ENCODE measurements at places on chromosomes 7 and 10.

- DNase-seq = no peak
These were observed 51.0 kb upstream of the TRIM8 start for GRCh38 chr10:102593074-102593803.

GRCh38 chr7:84847038-84847437 is 339.8 kb downstream of the SEMA3D start:
- no peak for DNase-seq

DNA sequence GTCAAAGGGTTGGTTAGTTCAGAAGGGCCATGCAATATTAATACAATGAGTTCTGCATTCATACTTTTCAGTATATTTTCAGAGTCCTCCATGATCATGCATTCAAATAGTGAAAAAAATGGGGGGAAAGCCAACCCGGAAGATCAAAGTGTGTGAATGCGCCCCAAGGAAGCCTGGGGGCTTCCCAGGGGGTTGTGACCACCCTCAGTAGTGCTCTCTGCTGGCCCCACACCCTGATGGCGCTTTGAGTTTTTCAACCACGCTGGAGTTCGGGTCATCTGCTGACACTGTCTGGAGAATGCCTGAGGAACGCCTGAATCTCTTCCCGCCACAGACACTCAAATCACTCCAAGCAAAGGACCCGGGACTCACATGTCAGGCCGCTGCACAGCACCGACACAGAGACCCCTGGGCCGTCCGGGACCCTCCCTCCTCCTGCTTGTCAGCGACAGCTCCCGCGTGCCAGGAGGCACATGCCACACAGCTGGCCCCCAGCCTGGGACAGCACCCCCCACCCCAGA is 1.0 kb downstream of the TNS3 start:
- DNase-seq = no peak

- no peak for DNase-seq
These were observed 12.8 kb upstream of the CNNM1 start for GRCh38 chr10:99316374-99316773.

- DNase-seq = peak; percentile 31
These were observed at the start of gene NRP1 for GRCh38 chr10:33334153-33334804. TSS of gene NRP1 (minus strand) at chr10:33334667. CDS start at chr10:33334382, 285 bp downstream.

DNA sequence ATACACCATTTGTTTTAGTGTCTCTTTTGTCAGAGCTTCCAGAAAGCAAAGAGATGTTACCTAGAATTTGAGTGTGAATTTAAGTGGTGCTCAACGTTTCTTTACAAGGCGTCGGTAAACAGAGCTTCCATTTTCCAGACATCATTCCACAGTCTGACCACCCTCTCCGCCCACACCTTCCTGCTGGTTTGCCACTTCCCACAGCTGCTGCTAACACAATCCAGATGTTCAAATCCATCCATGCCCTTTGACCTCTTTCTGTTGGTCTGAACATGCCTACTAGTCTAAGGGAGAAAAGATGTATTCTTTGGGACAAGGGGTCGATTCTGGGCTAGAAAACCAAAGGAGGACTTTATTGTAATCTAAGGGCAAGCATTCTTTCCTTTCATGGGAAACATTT is 86.1 kb downstream of the FAM107B start:
- no peak for DNase-seq

DNA sequence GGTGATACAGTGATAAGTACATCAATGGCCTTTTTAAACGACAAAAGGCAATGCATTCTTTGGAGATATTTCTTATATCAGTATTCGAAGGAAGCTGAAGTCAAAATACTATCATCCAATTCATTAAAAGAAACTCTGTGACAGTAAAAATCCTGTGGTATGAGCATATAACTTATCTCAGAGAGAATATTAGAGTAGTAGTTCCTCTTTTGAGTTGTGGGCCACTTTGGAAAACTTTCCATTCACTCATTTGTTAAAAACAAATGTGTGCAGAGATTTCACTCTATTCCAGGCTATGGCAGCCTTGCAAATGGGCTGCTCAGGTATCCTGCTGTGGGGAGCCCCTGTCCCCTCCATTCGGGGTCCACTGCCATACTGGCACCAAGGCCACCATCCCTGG is 55.3 kb upstream of the ZNF438 start:
- no peak for DNase-seq

GRCh38 chr7:156494960-156495359 is 145.6 kb upstream of the RNF32 start:
- DNase-seq = no peak

Data from activated T-cell treated with anti-CD3 and anti-CD28 coated beads, Interleukin-2, amount 50 U/mL, for 72 hours (primary cell).